ENCODE measurements at places on chromosomes 3 and 15.
A peak's percentile ranks its signal among the peaks of the same experiment; 100 is the strongest.

DNA sequence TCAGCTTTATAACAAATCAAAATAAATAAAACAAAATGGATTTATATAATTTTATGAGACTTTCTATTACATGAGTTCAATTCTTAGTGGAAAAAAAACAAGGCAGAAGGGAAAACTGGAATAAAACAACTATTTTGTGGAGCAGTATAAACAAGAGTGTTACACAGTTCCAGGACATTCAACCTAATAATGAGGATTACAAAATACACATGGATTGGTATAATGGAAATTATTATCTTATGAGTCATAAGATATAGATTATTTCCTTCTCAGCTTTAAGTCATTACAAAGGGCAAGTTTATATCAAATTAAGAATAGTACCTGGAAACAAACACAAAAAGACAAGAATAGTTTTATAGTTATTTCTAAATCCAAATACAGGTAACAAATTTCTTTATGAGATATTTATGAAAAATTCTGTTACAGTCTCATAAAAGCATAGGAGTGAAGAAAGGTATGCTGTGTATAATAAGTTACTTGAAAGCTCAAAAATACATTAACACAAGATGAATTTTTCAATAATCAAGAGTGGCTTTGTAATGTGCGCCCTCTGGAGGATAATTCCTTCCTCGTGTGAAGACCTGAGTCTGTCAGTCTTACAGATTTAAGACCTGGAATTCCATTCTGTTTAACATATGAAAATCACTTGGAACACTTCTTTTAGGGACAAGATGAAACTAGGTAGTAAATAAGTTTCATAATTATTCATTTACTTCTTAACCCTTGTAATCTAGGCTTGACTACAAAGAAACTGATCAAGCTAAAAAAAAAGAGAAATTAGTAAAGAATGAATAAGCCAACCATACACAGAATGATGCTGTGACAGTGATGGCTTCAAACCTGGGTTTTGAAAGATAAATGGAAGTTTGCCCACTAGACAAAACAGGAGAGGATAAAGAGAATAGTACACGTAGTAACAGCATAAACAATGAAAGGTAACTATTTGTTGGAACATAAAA is 9.5 kb downstream of the COPS2 start:
- H3K27me3 ChIP-seq: no peaks in the 10 kb centered on the region
- H3K4me3 ChIP-seq: no peak overlapping the region
- no peak overlapping the region for H3K27ac ChIP-seq
- H3K4me1 ChIP-seq: peaks cover 66% of the 10 kb centered on the region
- peaks cover 37% of the 10 kb centered on the region for H3K36me3 ChIP-seq

DNA sequence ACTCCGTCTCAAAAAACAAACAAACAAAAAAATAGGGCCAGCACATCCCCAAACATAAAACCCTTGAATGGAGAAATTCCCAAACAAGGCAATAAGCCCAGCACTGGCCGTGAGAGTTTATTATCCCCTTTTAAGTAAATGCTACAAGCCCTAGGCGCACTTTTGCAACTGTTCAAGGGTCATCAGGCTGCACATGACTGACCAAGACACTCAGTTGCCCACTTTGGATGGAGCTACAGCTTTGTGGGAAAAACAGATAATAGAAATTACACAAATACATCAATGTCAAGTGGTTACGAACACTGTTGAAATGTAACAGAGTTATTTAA is 33.7 kb upstream of the ZNF445 start:
- H3K4me3 ChIP-seq: peak overlapping the region; percentile 63
- H3K4me1 ChIP-seq: peaks cover 16% of the 10 kb centered on the region

DNA sequence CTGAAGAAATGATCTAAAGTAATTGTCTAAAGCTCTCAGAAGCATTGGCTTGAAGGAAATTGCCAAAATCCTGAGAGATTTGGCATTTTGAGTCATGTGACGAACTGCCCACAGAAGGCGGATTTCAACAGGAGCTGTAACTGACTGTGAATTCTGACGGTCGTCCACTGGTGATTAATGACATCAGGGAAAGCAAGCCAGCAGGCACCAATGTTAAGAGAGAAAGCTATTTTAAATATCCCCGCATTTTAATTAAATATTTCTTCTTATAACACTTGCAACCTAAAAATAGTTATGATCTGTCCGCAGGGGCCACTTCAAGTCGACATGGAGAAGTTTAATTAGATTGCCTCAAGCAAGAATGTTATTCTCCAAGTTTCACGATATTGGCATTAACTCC is 51.6 kb downstream of the WNT5A start:
- H3K27ac ChIP-seq: no peak overlapping the region
- H3K4me3 ChIP-seq: no peak overlapping the region
- DNase-seq: no peak

GRCh38 chr3:191426311-191426710 is 34.7 kb upstream of the PYDC2 start:
- no peak overlapping the region for H3K4me3 ChIP-seq

- H3K36me3 ChIP-seq: no peaks in the 10 kb centered on the region
- H3K4me1 ChIP-seq: no peaks in the 10 kb centered on the region
- no peak overlapping the region for H3K4me3 ChIP-seq
Observed at GRCh38 chr3:175295248-175296130, 436.4 kb downstream of the NAALADL2 start.

DNA sequence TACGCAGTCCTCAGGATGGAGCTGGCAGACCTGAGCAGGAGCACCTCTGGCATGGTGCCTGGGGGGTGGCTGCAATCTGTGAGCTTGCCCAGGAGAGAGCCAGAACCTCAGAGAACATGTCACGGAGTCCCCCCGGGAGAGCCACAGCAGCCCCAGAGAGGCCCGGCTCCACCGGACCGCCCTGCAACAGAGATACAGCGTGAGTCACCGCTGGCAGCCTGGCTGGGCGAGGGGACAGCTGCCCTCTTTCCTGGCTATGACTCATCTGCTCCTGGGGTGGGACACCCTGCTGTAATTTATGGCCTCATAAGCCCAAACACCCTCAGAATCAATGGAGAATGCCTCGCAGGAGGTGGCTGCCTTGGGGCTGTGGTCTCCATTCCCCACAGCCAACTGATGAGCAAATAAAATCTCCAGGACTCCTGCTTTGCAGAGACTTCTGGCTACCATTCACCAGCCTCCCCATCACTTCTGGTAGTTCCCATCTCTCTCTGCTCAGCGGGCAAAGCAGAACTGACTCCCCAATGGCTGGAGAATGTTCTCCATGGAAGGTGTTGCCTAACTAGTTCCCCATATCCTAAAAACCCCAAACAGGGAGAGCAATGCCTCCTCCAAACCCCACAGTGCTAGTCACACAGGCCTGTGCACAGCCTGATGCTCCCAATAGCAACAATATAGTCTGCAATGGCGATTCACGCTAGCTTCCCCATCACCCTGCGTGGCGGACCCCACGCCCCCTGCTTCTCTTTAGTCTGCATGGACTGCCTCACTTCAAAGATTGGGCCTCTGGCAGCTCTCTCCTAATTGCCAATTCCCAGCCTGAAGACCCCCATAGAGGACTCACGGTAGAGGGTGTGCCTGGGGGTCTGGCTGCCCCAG is 21.6 kb downstream of the ACSBG1 start:
- no peak overlapping the region for H3K27ac ChIP-seq
- no peaks in the 10 kb centered on the region for H3K36me3 ChIP-seq
- peaks cover 61% of the 10 kb centered on the region for H3K4me1 ChIP-seq
- DNase-seq: peak; percentile 73
- H3K27me3 ChIP-seq: no peaks in the 10 kb centered on the region
- no peak overlapping the region for H3K4me3 ChIP-seq

DNA sequence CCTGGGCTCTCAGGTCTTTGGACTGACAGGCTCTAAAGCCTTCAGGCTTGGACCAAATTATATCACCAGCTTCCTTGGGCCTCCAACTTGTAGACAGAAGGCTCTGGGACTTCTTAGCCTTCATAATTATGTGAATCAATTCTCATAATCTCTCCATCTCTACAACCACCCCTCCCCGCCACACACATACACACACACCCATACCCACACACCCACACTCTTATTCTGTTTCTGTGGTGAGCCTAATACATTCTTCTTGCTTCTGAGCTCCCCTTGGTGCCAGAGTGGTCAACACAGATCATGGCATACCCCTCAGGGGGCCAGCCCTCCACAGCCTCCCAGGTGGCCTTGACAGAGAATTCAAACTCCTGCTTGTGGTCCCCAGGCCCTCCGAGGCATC is 5.6 kb upstream of the NUP210 start:
- no peak for DNase-seq
- no peak overlapping the region for H3K27ac ChIP-seq
- no peaks in the 10 kb centered on the region for H3K4me1 ChIP-seq
- no peaks in the 10 kb centered on the region for H3K36me3 ChIP-seq
- H3K27me3 ChIP-seq: peaks cover 1% of the 10 kb centered on the region

- H3K27me3 ChIP-seq: no peaks in the 10 kb centered on the region
- H3K36me3 ChIP-seq: peaks cover 27% of the 10 kb centered on the region
- DNase-seq: no peak
- H3K4me1 ChIP-seq: peaks cover 6% of the 10 kb centered on the region
- H3K4me3 ChIP-seq: no peak overlapping the region
- H3K27ac ChIP-seq: no peak overlapping the region
Observed at GRCh38 chr3:47128137-47128536, 35.8 kb downstream of the SETD2 start.

- DNase-seq: no peak
- H3K4me3 ChIP-seq: no peak overlapping the region
- no peaks in the 10 kb centered on the region for H3K4me1 ChIP-seq
- H3K27me3 ChIP-seq: no peaks in the 10 kb centered on the region
Observed at GRCh38 chr3:45406772-45407171, 18.4 kb downstream of the LARS2 start.

GRCh38 chr3:141127344-141128125 is 76.4 kb downstream of the SPSB4 start:
- H3K4me1 ChIP-seq: no peaks in the 10 kb centered on the region
- H3K27ac ChIP-seq: no peak overlapping the region
- DNase-seq: no peak
- no peaks in the 10 kb centered on the region for H3K36me3 ChIP-seq

- DNase-seq: no peak
- H3K27ac ChIP-seq: peak overlapping the region; percentile 0
- H3K36me3 ChIP-seq: no peaks in the 10 kb centered on the region
- no peaks in the 10 kb centered on the region for H3K4me1 ChIP-seq
Observed at GRCh38 chr15:98002866-98003265, 42.4 kb downstream of the ARRDC4 start.

GRCh38 chr3:70264122-70264780 is 48.2 kb downstream of the MDFIC2 start:
- no peaks in the 10 kb centered on the region for H3K27me3 ChIP-seq
- no peaks in the 10 kb centered on the region for H3K36me3 ChIP-seq
- no peaks in the 10 kb centered on the region for H3K4me1 ChIP-seq
- H3K4me3 ChIP-seq: no peak overlapping the region
- no peak overlapping the region for H3K27ac ChIP-seq

GRCh38 chr15:83445643-83446042 is 1.5 kb upstream of the SH3GL3 start:
- no peaks in the 10 kb centered on the region for H3K36me3 ChIP-seq
- no peak overlapping the region for H3K27ac ChIP-seq
- H3K27me3 ChIP-seq: peaks cover 24% of the 10 kb centered on the region
- DNase-seq: no peak
- H3K4me1 ChIP-seq: peaks cover 6% of the 10 kb centered on the region
- no peak overlapping the region for H3K4me3 ChIP-seq

GRCh38 chr3:138405486-138405885 is 28.9 kb upstream of the ESYT3 start:
- DNase-seq: no peak
- H3K27me3 ChIP-seq: no peaks in the 10 kb centered on the region
- no peak overlapping the region for H3K4me3 ChIP-seq
- no peaks in the 10 kb centered on the region for H3K4me1 ChIP-seq

- no peaks in the 10 kb centered on the region for H3K27me3 ChIP-seq
- no peaks in the 10 kb centered on the region for H3K36me3 ChIP-seq
- no peak for DNase-seq
- H3K4me1 ChIP-seq: no peaks in the 10 kb centered on the region
- H3K27ac ChIP-seq: no peak overlapping the region
Observed at GRCh38 chr15:61106044-61106834, 122.9 kb downstream of the RORA start.

GRCh38 chr15:84773716-84774115 is 25.3 kb downstream of the ZNF592 start:
- no peak overlapping the region for H3K4me3 ChIP-seq
- H3K4me1 ChIP-seq: peaks cover 37% of the 10 kb centered on the region
- H3K27ac ChIP-seq: no peak overlapping the region

GRCh38 chr3:134810052-134810435 is 15.0 kb downstream of the EPHB1 start:
- peaks cover 5% of the 10 kb centered on the region for H3K4me1 ChIP-seq
- DNase-seq: no peak
- no peaks in the 10 kb centered on the region for H3K36me3 ChIP-seq
- H3K4me3 ChIP-seq: no peak overlapping the region
- H3K27ac ChIP-seq: no peak overlapping the region

- H3K4me1 ChIP-seq: peaks cover 17% of the 10 kb centered on the region
- H3K27me3 ChIP-seq: no peaks in the 10 kb centered on the region
- H3K4me3 ChIP-seq: no peak overlapping the region
- peak; percentile 38 for DNase-seq
- no peaks in the 10 kb centered on the region for H3K36me3 ChIP-seq
- peak overlapping the region; percentile 4 for H3K27ac ChIP-seq
Observed at GRCh38 chr15:65085990-65086679, 9.6 kb downstream of the KBTBD13 start.

- H3K27me3 ChIP-seq: no peaks in the 10 kb centered on the region
- no peaks in the 10 kb centered on the region for H3K4me1 ChIP-seq
- DNase-seq: no peak
- no peaks in the 10 kb centered on the region for H3K36me3 ChIP-seq
- no peak overlapping the region for H3K4me3 ChIP-seq
Observed at GRCh38 chr3:871651-872050, 221.2 kb upstream of the CNTN6 start.

GRCh38 chr3:108511055-108511454 is 659 bp upstream of the MYH15 start:
- H3K4me3 ChIP-seq: no peak overlapping the region
- H3K36me3 ChIP-seq: no peaks in the 10 kb centered on the region
- DNase-seq: no peak
- H3K27ac ChIP-seq: no peak overlapping the region
- H3K4me1 ChIP-seq: no peaks in the 10 kb centered on the region

DNA sequence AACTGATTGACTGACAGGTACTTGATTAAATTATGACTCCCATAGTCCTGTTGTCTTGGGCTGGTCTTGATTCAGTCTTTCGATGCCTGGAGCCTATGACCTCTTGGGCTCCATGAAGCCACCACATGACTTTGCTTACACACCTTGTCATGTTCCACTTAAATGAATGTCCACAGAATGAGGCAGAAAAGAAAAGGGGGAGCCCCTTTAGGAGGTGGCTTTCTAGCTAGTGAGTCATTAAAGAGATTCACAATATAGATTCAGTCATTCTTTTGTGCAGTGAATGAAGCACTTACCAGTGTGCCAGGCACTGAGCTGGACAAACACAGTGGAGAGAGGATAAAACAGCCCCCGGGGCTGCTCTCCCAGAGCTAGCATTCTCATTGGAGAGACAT is 17.1 kb downstream of the VIPR1 start:
- no peak overlapping the region for H3K4me3 ChIP-seq
- no peak overlapping the region for H3K27ac ChIP-seq
- no peak for DNase-seq
- no peaks in the 10 kb centered on the region for H3K36me3 ChIP-seq

DNA sequence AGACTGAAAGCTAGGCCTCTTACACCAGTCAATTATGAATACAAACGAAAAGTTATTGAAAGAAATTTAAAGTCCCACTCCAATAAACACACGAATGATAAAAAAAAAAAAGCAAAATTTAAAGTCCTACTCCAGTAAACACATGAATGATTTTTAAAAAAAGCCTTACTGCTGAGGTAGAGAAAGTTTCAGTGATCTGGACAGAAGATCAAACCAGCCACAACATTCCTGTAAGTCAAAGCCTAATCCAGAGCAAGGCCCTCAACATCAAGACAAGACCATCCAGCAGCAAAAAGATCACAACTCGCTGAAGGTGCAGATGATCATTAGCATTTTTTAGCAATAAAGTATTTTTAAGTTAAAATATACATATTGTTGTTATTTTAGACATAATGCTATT is 95.6 kb upstream of the LIPC start:
- no peak overlapping the region for H3K27ac ChIP-seq
- H3K36me3 ChIP-seq: no peaks in the 10 kb centered on the region
- H3K27me3 ChIP-seq: no peaks in the 10 kb centered on the region
- H3K4me1 ChIP-seq: peaks cover 24% of the 10 kb centered on the region
- no peak for DNase-seq
